Natural killer cell (primary cell): ENCODE measurements at places on chromosomes 11 and 22.

GRCh38 chr22:17912945-17913721 is 111.2 kb downstream of the MICAL3 start:
- no peak for DNase-seq

DNA sequence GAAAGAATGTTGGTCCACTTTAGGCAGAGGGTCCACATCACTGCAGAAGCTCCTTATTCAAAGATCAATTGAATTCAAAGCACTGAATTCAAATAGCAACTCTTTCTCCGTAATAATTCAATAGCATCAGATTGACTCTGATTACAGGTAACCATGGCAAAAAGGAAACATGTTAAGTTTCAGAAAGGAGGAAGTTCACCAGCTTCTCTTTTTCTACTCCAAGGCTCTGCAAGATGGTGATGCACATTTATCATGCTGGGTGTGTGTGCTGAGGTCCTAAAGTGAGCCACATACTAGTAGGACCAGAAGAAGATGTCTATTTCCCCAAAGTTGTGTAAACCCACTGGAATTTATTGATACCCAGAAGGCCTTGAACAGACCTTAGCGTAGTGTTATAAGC is 18.0 kb upstream of the DRD2 start:
- DNase-seq, result no peak

- DNase-seq, result no peak
Observed at GRCh38 chr11:111365722-111366559, 13.1 kb downstream of the POU2AF1 start.

GRCh38 chr11:27933992-27934829 is 173.7 kb downstream of the KIF18A start:
- no peak for DNase-seq

GRCh38 chr22:45007391-45008185 is 2.2 kb downstream of the PHF21B start:
- peak; percentile 11 for DNase-seq

GRCh38 chr22:25200967-25201366 is 1.3 kb downstream of the CRYBB3 start:
- no peak for DNase-seq

GRCh38 chr11:70734911-70735310 is 336.6 kb downstream of the CTTN start:
- no peak for DNase-seq

- DNase-seq, result no peak
Observed at GRCh38 chr11:23123753-23124152, 263.5 kb upstream of the CCDC179 start.

DNA sequence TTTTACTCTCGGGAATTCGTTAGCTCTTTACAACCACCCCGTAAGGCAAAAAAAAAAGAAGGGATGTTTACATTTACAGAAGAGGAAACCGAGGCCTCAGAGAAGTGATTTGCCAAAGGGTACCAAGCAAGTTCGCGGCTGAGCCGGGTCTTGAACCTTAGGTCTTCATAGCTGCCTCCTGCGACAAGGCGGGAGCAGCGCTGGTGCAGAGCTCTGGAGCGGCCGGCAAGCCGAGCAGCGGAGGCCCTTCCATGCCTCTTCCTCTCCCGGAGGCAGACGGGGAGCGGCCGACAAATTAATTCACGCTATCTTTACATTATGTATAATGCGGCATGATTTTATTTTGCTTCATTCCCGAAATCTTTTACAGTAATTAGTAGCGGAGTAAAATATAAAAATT is 536.3 kb downstream of the INSC start:
- DNase-seq, result no peak

DNA sequence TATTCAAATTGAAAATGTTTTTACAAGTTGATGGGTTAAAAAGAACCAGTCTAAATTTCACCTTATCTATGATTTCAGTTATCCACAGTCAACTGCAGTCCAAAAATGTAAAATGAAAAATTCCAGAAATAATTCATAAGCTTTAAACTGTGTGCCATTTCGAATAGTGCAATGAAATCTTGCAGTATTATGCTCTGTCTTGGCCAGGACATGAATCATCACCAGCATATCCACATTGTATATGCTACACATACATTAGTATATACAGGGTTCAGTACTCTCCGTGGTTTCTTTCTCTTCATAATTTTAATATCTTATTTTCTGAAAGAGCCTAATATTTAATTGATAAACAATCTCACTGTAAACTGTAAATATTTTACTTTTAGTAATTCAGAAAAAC is 45.9 kb downstream of the ARHGAP32 start:
- DNase-seq, result no peak

DNA sequence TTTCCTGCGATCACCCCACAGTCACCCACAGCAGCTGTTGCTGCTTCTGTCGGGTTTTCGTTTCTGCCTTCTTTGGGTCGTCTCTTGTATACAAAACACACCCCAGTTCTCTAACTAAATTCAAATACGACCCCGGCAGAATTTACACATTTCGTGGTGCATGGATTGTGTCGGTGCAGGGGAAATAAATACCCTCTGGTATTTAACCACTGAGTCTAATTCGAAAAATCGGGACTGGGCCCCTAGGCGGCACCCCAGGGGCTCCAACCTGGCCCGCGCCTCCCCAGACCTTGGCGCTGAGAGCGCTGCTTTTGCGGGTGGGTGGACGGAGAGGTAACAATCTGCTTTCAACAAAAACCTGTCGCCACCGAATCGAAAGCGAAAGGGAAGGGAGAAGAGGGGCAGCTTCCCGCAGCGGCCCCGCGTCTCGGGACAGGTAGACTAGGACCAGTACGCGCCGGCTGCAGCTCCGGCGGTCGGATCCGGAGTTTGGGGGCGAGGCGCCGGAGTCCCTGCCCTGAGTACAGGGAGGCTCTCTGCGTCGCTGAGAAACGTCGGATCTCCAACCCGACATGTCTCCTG is 4.4 kb downstream of the ALX4 start:
- peak; percentile 40 for DNase-seq

DNA sequence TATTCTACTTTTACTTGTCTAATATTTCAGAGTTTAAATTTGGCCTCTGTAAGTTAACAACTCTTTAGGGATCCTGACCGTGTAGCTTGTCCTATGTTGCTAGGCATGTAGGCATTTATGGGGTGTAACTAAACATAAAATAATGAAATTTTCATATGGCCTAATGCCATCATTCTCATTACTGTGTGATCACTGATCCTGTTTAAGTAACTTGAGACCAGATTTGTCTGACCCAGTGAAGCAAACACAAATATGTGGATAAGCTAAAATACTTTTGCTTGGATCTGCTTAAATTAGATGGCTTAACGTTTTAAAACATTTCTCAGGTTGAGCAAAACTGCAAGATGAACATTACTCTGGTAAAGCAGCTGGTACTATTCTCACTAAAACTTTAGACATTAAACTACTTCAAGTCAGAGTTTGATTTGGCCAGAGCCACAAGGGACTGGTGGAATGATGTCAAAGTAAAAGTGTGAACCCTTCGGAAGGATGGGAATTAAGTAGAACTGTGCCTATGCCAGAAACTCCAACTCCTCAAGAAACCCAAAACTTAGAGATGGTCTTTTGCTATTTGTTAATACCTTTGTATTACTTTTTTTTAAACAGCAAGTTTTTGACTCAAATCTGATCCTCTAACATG is 12.5 kb downstream of the QSER1 start:
- no peak for DNase-seq

GRCh38 chr11:119684361-119685110 is 44.5 kb downstream of the NECTIN1 start:
- DNase-seq, result no peak

- DNase-seq, result peak; percentile 52
Observed at GRCh38 chr11:19311308-19312030, 70.7 kb upstream of the E2F8 start.

- DNase-seq, result no peak
Observed at GRCh38 chr22:22348127-22348814, 103.7 kb downstream of the VPREB1 start.

GRCh38 chr11:117671370-117671769 is 125.6 kb downstream of the DSCAML1 start:
- no peak for DNase-seq

DNA sequence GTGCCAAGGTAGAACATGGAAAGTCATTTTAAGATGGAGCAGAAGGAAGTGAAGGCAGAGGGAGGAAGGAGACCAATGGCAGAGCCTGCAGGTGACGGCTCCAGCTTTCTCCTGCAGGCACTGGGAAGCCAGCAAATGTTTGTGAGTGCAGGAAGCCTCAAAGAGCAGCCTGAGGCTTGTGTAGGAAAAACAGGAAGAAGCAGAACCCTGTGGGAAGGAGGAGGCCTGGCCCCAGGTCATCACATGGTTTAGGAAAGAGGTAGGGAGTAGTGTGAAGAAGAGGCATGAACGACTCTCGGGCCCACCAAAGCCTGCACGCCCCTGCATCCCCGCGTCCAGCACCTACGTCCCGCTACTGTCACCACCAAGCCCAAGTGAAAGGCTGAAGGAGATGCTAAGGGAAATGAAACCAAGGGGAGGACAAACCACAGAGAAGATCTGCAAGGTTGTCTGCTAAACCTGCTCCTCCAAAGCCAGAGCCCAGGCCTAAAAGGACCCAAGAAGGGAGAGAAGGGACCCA is 151.5 kb downstream of the CHST1 start:
- no peak for DNase-seq

- DNase-seq, result no peak
Observed at GRCh38 chr22:37240941-37241320, 3.1 kb downstream of the RAC2 start.

DNA sequence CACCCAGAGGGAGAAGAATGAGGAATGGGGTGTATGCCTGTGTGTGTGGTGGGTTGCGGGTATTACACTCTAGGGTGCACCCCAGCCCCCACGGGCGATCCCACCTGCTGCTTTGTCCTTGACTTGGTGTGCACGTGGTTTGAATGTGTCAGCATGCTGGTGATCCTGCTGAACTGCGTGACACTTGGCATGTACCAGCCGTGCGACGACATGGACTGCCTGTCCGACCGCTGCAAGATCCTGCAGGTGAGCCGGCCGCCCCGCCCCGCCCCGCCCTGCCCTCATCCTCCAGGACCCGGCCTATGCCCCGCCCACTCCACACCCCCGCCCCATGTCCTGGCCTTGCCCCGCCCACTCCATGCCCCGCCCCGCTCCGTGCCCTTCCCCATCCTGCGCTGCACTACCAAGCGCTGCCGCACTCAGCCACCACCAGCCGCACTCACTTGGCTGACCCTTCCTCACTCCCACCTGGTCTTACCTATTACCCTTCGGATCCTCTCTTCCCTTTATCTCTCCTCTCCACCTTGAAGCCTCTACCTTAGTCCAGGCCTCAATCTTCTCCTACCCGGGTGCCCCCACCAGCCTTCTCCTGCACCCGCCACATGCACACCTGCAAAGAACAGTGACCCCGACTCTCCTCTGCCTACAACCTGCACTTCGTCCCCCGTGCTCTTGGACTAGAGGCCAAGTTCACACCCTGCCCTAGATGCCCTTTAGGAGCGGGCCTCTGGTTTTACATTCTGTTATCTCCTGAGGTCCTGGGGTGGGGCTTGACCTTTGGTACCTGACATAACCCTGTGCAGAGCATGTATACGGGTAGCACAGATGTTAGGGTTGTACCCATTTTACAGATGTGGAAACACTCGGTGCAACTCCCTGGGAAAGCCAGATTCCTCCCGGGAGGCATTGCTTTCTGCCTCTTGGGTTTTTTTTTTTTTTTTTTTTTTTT is 27.7 kb downstream of the CACNA1I start:
- DNase-seq, result peak; percentile 82

GRCh38 chr11:25939691-25940090 is 392.2 kb upstream of the ANO3 start:
- DNase-seq, result no peak

- no peak for DNase-seq
Observed at GRCh38 chr11:72179804-72180396, 12.0 kb upstream of the FOLR1 start.

DNA sequence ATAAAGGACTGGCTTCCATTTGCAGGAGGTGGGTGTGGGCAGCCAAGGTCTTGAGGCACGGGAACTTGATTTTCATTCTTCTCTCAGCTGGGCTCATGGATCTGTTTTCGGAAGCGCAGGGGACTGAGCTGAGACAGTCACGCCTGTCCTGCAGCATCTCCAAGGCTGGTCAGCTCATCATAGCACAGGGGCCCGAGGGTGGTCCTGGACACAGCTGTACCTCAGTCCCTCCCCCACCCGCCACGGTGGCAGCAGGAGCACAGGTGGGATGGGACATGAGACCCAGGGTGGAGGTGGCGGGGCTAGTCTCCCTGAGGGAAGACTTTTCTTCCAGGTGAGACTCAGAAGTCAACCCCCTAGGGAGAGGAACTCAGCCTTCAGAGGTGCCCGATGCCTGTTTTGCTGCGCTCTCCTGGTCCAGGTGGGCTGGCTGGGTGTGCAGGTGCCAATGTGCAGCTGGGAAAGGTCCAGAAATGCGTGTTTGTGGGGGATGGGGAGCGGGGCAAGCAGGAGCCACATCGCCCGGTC is 3.7 kb downstream of the ADAMTS8 start:
- DNase-seq, result no peak

- DNase-seq, result no peak
Observed at GRCh38 chr11:44310463-44311272, 729 bp upstream of the ALX4 start.

GRCh38 chr11:125943661-125944349 is 2.0 kb upstream of the VSIG10L2 start:
- no peak for DNase-seq

GRCh38 chr11:2621894-2622293 is 77.9 kb downstream of the KCNQ1OT1 start:
- DNase-seq, result no peak

DNA sequence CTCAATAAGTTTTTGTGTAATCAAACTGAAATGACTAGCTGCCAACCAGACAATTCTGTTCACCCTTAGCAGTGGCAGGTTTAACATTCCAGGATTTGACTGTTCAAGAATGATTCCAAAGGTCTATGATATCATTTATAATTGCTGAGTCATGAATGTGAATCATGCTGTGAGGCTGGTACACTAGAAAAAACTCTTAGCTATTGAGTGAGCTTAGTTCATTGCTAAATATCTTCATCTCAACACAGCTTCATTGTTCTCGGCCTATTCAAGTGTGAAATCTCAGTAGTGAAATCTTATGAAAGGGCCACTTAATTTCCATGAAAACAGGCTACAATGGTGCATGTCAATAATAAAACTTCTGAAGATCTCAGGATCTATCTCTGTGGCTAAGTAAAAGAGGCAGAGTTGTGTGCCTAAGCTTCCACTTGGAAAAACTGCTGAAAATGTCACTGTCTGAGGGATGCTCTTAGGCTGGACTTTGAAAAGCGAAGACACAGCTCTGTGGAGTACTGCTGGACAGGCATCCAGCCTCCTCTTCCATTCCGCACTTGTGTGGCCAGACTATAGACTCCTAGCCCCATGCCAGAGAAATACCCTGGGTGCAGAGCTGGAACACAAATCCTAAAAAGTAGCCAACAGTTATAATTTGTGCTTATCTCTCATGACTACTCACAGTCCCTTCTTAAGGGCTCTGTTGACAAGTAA is 12.8 kb downstream of the AQP11 start:
- no peak for DNase-seq

DNA sequence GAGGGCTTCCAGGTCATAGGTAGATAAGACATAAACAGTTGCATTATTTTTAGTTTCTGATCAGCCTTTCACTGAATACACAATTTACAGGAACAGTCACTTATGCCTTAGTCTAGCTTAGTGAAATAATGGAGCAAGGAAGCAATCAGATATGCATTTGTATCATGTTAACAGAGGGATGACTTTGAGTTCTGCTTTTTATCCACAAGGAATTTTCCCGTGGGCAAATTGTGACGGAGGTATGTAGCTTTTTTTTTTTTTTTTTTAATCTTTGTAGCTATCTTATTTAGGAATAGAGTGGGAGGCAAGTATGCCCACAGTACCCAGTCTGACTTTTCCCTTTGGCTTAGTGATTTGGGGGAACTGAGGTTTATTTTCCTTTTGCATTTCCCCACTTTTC is 3.4 kb upstream of the NLRP10 start:
- DNase-seq, result no peak

GRCh38 chr11:126969865-126970479 is 30.6 kb downstream of the KIRREL3 start:
- no peak for DNase-seq
